Suprapubic skin (tissue), 4 donors: ENCODE measurements at places on chromosomes 1 and 21.

GRCh38 chr1:64683419-64683818 is 61.5 kb upstream of the RAVER2 start:
- DNase-seq, result no peak

DNA sequence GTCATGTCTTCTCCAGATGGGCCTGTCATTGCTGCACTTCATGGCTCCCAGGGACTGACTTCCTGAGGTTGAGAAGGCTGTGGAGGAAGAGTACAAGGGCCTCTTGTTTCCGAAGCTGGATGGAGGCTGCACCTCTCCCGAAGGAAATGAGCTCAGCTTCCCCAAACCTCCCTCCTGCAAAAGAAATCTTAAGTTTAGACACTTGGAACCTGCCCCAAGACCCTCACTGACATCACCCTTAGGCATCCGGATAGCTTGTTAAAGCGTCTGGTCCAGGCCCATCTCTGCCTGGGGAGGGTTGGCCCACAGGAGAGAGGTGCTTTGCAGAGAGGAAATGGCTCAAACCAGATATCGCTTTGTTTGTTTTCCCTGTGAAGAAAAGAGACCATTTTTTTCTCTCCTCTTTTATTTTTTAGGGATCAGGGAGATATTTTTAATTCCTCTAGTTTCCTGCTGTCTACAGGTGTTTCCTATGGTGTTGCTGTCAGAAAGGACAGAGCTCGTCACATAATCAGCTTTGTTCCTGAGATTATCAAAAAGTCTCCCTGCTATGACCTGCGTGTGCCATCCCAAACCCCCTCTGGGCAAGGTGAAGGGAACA is 25.0 kb downstream of the RCSD1 start:
- DNase-seq, result no peak

DNA sequence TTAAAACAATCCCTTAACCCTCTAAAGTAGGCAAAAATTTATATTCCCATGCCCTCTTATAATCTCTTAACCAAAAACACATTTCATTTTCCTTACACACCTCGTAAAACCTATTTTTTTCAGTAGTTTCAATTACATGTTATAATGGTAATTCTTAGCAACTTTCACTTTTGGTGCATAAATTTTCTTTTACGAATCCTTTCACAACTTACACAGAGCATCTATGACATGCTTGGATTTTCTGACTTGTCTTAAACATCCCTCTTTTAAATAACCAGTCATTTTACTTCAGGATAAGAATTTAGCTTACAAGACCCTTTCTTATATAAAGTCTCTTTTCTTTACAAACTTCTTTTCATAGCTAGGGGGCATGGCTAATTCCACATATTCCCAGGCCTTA is 8.9 kb upstream of the MRPL55 start:
- no peak for DNase-seq

DNA sequence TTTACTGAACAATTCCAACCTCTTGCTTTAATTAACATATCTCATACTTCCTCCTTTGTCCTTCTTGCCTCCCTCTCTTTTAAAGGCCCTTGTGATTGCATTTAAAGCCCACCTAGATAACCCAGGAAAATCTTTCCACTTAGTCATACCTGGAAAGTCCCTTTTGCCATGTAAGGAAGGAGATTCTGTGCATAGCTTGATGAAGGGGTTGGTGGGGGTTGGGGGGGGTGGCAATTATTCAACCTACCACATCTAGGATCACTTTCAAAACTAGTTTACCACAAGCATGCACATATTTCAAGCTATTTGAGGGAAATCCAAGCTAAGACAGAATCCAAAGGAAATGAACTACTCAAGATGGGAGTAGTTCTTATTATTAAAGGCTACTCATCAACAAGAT is 249.1 kb upstream of the PTBP2 start:
- DNase-seq, result no peak

DNA sequence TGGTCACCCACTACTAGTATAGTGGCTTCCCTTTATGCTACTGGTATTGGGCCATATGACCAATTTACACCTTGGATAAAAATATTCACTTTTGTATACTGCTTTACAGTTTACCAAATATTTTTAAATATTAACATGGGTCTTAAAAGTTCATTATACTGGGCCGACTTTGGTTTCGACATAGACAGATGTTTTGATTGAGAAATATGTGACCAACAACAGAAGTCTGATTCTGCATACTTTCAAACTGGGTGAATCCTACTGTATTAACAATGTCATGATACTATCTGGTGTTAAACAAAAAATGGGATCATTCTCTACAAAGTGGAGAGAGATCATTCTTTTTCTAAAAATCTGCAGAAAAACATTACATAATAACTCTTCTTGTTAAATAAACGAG is 134.8 kb downstream of the AKT3 start:
- no peak for DNase-seq

DNA sequence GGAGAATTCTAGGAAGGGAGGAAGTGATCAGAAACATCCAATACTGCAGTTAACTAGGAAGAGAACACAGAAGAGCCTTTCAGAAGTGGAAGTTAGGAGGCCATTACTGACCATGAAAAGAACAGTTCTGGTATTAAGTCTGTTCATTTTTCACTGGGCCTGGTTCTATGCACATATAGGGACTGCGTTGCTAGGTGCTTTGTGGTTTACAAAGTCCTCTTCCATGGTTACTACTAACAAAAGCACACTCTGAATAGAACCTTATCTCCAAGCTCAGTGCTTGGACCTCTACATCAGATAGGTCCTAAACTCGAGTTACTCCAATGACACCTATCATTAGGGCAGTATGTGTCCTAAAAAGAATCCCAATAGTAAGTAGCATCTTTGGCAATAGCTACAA is 75.4 kb downstream of the RPAP2 start:
- no peak for DNase-seq

- no peak for DNase-seq
Observed at GRCh38 chr1:197390856-197391255, 122.8 kb downstream of the CRB1 start.

GRCh38 chr1:41810446-41810845 is 108.3 kb downstream of the HIVEP3 start:
- DNase-seq, result no peak

GRCh38 chr1:72379072-72379471 is 96.7 kb upstream of the NEGR1 start:
- no peak for DNase-seq

- DNase-seq, result no peak
Observed at GRCh38 chr1:245810181-245810769, 655.5 kb downstream of the KIF26B start.

DNA sequence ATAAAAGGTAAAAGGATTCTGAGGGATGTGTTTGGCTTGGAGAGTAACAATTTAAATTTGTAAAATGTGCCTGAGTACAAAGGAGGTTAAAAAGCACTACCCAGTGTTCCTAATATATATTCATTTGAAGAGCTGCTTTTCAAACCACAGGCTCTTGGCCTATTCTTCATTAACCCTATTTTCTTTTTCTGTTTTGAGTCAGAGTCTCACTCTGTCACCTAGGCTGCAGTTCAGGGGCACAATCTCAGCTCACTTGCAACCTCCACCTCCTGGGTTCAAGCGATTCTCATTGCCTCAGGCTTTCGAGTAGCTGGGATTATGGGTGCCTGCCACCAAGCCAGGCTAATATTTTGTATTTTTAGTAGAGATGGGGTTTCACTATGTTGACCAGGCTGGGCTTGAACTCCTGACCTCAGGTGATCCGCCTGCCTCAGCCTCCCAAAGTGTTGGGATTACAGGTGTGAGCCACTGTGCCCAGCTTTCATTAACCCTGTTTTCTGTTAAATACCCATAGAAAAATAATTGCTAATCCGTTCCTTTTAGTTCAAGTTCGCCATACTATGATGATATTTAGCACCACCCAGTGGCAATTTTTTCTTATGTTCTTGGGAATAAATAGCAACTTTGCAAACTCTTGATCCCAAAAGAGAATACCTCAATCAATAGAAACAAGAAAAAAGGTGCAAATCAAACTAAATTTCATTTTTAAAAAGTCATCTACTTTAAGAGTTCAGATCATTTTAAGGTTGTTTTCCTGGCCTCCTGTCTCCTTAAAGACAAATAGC is 30.5 kb downstream of the ZBTB8OS start:
- DNase-seq, result no peak

GRCh38 chr1:26500488-26501175 is 28.4 kb downstream of the HMGN2 start:
- DNase-seq, result peak; percentile 91

DNA sequence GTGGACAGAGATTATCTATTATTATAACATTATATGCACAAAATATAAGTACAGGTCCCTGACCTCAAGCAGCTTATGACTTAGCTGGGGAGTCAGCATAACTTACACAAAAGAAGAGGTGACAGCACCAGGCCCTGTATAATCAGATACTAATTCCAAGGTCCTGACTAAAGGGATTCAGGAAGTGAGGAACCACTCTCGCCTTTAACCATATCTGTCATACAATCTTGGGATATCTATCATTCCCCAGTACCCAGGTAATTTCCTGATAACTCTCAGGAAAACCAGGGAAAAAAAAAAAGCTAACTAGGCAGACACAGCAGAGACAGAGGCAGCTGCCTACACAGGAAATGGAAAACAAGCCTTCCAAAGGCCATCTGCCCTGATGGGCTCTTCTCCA is 78.5 kb upstream of the CAMK1G start:
- DNase-seq, result no peak

DNA sequence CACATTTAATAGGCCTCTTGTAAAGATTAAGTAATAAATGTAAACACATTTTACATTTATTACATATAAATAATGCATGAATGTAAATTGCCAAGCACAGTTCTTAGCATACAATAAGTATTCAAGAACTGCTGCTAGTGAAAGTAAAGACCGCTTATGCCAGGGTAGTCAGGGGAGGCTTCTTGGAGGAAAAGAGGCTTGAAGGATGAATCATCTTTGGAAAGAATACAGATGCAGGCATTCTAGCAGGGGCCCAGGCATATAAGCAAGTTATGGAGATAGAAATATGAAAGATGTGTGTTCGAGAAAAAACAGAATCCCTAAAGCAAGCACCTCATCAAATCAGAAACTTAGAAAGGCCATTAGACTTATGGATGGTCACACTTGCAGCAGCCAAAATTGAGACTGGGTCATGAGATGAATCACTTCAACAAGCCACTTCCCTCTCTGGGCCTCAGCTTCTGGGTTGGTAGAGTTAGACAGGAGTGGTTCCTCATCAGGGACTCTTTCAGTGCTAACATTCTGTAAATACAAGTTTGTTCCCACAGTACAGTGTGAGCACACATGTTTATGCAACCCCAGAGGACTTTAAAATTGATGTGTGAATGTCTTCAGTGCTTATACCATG is 79.8 kb upstream of the ROR1 start:
- DNase-seq, result no peak

GRCh38 chr1:81548918-81549587 is 251.7 kb upstream of the ADGRL2 start:
- no peak for DNase-seq

DNA sequence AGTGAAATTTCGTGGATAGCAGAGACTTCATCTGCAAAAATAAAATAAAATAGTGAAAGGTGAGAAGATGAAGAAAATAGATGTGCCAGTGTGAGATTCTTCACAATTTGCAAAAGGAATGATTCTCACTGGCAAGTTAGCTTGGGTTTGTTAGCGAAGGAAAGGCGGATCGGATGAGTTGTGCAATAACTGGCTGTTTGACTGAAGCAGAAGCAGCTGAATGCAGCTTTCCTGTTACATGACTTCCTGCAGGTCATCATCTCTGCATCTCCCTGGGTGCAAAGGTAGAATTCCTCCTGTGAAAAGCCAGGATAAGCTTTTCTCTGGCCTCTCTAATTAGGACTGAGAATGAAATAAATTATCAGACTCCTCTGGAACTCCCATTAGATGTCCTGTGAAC is 263.1 kb upstream of the CHRM3 start:
- DNase-seq, result no peak

DNA sequence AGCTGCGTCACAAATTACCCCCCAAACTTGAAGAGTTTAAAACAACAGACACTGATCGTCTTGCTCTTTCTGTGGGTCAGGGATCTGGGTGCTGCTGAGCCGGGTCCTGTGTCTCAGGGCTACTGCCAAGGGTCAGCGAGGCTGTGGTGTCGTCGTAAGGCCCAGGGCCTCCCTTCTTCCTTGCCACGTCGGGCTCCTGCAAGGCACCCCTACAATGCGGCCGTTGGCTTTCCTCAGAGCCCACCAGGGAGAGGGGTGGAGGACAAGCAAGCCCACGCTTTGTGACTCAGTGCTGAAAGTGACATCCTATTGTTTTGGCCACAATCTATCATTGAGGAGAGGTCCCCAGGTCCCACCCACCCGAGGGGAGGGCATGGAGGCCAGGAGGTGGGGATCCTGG is 7.7 kb upstream of the FBLIM1 start:
- no peak for DNase-seq

DNA sequence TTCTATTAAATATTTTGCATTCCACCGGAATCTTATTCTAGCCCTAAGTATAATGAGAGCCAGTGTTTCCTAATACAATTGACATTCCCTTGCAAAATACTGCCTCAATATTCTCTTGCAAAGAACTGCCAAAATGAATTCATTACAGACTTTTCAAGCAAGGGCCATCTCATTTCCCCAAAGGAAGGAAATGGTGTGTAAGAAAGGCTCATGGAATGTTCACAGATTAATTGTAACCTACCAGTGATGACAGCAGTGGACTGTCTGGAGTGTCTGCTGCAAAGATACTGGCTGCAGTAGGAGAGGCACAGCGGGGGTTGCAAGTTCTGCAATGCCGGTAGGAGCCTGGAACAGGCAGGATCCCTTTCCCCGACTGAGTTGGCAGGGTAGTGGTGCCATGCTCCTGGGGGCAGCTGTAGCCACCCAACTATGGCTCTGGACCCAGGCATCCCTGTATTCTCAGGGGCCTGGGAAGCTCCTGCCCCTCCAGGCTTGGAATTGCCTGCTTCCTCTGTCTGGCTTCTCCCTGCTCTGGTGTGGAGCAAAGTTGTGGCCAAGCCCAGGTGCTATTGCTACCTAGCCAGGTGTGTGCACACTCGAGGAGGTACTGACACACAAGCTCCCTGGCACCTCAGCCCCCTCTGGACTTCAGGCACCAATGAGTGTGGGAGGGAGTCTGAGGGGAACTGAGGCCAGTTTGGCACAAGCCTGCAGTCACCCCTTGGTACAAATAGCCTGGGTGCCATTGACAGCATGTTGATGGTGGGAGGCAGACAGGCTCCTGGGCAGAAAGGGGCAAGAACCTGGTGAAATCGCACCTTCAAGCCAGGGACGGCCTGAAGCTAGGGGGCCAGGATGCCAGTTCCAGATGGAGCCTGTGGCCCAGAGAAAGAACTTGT is 1371.0 kb downstream of the KCNT2 start:
- no peak for DNase-seq
